CD4-positive, alpha-beta memory T cell (primary cell): ENCODE measurements at places on chromosomes 1 and 21.

DNA sequence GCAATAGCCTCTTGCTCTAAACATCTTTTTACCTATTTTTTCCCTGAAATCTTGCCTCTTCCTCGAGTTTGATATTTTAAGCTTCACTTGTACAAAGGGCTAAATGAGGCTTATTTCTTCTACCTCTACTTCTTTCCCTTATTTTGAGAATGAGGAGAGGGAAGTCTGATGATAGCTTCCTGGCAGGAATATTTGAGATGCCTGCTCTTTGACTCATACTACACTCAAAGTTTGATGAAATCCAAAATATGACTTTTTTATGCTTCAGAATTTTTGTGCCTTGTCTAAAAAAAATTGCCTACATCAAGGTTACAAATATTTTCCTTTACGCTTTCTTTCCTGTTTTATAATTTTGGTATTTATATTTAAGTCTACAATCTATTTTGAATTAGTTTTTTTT lies 624.4 kb upstream of the PLXNA2 start:
- DNase-seq, result no peak

DNA sequence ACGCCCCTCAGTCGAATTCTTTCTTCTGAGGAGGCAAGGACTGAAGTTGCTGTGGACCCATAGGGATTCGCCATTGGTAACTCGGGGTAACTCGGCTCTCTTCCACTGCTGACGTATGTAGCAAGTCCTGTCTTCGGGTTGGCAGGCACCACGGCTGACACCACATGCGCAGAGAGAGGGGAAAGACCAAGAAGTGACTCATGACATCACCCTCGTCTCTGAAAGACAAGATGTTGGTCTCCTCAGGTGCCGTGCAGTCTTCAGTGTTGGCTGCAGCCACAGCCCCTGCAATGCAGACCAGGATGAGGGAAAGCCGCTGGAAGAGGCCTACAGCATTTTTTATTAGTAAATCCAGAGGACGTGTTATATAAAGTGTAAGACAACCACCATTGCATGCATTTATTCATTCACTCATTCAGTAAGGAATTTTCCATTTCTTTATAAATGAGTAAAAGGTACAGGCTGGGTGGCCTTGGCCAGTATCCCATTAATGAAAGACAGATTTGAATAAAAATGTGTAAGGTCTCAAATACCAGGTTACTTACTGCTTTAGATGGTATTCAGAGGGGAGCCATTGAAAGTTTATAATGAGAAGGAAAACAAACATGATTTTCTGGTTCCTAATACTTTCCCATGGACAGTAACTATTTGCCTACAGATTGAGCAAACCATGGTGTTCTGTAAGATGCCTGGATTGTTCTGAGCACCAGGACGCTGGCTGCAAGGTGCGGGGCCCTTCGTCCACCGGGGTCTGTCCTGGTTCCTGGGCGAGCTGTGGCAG lies 50.7 kb upstream of the IRF2BP2 start:
- DNase-seq, result no peak

DNA sequence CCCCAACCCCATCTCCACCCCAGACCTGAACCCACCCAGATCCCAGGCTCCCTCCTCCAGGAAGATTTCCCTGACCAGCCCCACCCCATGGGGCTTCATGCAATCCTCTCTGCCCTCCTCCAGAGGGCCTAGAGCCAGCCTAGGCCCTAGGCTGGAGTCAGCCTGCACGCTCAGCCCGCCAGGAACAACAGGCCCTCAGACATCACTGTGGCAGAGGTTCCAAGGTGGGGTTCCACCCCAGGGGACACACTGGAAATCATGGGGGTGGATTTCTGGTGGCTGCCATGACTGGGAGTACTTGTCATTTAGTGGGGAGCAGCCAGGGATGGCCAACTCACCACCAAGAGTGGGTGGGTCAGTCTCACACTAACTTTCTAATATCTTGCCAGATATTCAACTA lies 122.0 kb downstream of the GLIS1 start:
- no peak for DNase-seq

DNA sequence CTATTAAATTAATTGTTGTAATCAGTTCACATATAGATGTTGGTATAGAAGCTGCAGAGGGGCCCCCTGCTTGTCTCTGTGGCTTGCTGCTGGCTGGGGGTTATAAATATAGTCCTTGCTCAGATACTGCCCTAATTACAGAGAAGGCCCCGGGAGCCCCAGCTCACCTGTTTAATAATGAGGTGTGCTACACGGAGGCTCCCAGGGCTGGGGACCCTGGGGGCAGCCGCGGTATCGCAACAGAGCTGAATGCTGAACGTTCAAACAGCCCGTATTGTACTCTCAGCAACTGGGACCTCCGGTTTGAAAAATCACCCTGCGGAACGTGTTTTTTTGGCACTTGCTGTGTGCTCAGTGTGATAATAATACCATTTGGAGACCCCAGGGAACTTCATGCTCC lies 309.3 kb downstream of the CAMTA1 start:
- no peak for DNase-seq

DNA sequence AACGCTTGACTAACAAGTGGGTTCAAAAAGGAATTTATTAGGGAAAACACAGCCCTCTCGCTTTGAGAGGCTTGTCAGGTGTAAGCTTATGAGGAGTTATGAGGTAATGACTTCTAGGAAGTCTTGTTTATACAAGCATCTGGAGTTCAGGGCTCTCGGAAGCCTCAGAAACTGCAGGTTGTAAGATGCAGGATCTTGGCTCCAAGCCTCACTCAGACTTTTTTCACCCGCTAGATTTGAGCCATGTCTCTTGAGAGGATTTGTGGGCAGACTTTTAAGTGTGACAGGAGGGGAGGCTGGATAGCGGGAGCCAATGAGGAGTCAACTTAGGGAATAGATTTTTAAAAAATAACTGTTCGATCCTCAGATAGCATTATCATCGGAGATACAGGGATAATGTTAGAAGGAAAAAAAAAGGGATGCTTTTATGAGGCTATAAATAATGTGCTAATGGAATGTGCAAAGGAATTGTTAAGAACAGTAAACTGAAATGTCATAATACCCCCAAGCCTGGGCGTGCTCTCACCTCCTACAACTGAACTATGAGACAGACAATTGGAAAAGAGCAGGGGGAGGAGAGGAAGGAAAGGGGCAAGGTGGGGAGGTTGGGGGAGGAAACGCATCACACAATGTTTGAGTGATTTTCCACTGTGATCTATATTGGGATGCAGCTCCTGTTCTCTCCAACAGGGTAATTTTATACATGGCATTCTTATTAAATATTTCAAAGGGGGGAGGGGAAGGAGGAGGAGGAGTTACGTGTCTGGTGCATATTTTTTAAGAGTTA lies 107.4 kb upstream of the ESRRG start:
- DNase-seq, result no peak

GRCh38 chr1:3021801-3022401 lies 634 bp downstream of the ACTRT2 start:
- no peak for DNase-seq

DNA sequence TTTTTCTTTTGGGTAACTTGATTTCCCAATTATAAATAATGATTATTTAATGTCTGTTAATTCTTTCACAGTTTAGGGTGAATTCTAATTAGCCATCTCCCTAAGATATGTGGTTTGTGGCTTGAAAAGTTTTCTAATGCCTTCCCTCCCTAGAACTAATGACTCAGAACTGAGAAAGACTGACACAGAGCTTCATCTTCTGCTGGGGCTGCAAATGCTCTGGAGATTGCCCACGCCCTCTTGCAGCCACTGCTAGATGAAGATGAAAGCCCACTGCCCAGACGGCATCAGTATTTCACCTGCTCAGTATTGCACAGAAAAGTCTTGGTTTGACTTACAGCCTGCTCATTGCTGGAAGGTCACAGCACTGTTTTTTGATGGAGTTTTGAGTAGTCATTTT lies 101.5 kb downstream of the ST6GALNAC3 start:
- no peak for DNase-seq

- DNase-seq, result no peak
Observed at GRCh38 chr1:116161877-116162390, 50.7 kb downstream of the MAB21L3 start.

- peak; percentile 41 for DNase-seq
Observed at GRCh38 chr1:220137019-220137786, 43.3 kb downstream of the IARS2 start.

DNA sequence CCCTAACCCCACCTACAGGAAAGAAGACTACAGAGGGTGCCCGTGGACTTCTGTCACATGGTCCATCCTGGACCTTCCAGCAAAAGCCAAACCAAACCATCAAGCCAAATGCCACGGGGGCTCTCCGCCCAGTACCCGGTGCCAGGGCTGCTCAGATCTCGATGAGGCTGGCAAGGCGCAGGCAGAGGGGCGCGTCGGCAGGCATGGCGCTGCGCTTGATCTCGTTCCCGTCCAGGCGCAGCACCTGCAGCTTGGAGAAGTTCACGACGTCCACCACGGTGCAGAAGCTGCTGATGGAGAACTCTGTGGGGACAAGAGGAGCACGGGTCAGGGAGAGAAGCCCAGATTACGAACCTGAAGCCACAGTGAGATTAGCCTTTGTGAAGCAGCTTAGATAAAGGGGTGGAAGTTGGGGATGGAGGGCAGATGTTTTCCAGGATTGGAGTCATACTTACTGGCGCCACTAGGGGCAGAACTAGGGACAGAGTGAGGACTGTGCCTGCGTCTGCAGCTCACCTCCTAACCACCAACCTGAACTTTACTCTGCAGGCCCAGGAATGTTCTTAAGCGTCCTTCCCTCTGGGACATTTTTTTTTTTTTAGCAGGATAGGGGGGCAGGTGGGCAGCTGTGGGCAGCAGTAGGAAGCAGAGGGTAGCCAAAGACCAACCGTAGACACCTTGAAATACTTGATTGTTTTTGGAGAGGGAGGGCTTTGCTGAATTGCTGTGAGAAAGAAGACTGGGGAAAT lies 8.6 kb downstream of the FMOD start:
- DNase-seq, result peak; percentile 45

GRCh38 chr1:234621657-234622335 lies 11.8 kb upstream of the IRF2BP2 start:
- DNase-seq, result no peak

GRCh38 chr1:230771773-230772354 lies 24.7 kb downstream of the CAPN9 start:
- no peak for DNase-seq

GRCh38 chr1:78101514-78101913 lies 55.7 kb downstream of the GIPC2 start:
- DNase-seq, result no peak

GRCh38 chr1:1167398-1167821 lies 6.3 kb upstream of the TTLL10 start:
- no peak for DNase-seq

GRCh38 chr1:30427545-30427944 lies 295.8 kb downstream of the MATN1 start:
- DNase-seq, result no peak

DNA sequence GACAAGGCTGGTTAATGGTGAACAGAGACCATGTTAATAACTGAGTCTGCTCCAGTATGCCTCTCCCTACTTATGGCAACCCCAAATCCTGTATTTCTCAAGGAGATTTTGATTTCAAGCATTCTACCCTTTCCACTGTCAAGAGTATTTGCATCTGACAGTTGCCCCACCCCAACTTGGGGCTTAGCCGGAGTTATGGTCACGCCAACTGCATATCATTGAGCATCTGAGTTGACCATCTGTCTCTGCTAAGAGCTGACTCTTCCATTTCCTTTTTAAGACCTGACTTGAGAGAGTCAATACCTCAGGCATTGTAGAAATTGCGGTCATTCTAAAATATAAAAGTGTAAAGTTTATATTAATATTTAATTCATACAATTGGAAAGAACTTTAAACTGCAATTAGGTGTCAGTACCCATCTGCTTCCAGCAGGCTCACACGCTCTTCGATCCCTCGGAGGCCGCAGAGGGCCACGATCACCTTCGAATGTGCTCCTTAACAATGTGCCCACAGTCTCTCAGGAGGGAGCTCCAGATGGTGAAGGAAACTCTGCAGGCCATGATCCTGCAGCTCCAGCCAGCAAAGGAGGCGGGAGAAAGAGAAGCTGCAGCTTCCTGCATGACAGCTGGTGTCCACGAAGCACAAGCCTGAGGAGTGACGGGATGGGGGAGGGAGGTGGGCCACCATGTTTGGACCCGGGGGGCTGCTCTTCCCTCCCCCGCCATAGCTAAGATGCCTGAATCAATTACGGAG lies 409.8 kb downstream of the DISC1 start:
- DNase-seq, result no peak

- no peak for DNase-seq
Observed at GRCh38 chr1:84117868-84118267, 26.2 kb upstream of the PRKACB start.

GRCh38 chr1:193705554-193705981 lies 519.2 kb upstream of the B3GALT2 start:
- no peak for DNase-seq

DNA sequence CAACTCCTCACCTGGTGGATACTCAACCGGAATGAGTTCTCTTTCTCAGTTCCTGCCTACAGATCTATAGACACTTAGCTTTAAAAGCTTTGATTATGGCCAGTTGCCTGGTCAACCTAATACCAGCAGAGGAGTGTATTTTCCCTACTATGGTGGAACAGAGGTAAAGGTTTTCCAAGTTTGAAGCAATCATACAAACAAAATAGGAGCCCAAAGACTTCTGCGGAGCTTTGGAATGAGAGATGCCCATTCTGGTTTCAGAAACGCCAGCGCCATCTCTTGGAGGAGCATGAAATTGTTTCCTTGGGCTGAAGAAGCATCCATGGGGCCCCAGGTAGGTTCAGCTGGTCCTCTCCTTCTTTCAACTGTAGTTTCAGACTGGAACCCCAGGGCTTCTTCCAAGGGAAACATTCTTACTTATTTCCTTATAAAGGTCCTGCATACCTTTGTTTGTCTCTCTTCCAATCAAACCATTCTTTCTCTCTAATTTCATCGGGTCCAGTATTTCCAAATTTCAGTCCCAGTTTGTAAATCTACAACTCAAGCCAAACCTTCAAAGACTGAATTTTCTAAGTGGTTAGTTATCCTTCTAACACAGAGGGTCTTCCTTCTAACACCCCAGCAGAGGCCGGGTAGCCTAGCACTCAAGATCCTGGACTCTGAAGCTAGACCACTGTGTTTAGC lies 95.9 kb downstream of the KCNJ15 start:
- no peak for DNase-seq

DNA sequence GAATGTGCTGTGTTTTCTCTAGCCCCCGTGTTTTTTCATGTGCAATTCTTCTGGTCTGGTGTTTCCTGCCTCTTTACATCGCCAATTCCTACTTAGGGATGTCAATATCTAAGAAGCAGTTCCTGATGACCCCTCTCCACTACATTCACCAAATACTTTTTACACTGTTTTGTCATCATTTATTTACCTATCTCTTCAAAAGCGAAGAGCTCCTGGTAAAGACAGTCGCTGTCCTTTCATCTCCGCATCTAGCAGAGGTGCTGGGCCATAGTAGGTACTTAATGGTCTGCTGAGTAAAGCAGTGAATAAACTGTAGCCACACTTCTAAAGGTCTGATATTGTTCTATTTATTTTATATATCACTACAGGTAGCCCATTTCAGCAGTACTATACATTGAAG lies 43.0 kb downstream of the LYST start:
- no peak for DNase-seq

GRCh38 chr1:177410179-177410766 lies 239.5 kb downstream of the BRINP2 start:
- no peak for DNase-seq

- no peak for DNase-seq
Observed at GRCh38 chr1:233064988-233065387, 114.6 kb downstream of the NTPCR start.
